ENCODE measurements at places on chromosomes 7 and 10.

DNA sequence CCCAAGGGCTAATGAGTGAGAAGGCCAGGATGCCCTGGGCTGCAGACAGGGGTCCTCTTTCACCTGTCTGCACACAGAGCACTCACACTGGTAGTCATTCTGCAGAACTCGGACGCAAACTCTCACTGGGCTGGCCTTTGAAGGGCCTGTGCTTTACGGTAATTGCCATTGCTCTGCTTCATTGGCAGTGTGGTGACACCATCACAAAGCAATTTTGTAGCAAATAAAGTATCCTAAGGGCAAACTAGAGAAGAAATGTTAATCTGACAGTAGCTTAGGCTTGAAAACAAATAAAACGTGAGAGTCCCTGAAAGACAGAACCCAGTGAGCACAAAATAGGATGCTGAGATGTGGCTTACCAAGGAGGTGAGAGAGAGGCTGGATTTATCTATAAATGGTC, 30.6 kb upstream of the FIGNL1 start:
- DNase-seq: no peak

GRCh38 chr7:45402480-45403218, 171.5 kb upstream of the ADCY1 start:
- no peak for DNase-seq

DNA sequence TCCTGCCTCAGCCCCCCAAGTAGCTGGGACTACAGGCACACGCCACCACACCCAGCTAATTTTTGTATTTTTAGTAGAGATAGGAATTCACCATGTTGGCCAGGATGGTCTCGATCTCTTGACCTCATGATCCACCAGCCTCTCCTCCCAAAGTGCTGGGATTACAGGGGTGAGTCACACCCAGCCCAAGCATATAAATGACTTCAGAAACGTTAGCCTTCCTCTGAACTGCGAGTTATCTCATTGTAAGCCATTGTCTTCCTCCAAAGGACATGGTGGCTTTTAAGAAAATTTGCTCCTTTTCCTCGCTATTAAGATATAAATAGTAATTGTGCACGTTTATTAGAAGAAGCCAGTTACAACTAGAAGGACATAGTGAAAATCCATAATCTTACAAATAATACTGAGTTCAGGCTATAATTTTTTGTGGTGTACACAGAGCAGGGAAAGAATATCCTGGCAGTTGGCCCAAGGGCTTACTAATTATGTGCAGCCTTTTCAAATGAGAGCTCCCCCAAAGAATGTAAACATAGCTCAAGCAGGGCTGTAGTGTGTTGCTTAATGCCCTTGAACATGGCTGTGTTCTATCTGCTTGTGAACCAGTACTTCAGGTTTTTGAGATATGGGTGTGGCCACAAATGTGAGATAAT, 495.8 kb downstream of the PARD3 start:
- no peak for DNase-seq

DNA sequence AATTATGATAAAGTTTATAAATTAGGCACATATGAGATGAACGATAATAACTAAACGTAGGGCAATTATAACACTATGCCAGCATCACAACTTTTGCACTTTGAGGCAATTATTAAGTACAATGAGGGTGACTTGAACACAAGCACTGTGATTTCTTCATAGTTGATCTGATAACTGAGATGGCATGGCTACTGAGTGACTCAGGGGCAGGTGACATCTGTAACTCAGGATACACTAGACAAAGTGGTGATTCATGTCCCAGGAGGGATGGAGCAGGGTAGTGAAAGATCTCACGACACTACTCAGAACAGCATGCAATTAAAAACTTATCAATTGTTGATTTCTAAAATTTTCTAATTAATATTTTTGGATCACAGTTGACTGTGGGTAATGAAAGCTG, 98.3 kb upstream of the ARHGAP21 start:
- DNase-seq: no peak

- DNase-seq: no peak
These were observed 129.8 kb downstream of the BAMBI start for GRCh38 chr10:28806951-28807759.

GRCh38 chr10:61764486-61764885, 101.8 kb downstream of the CABCOCO1 start:
- DNase-seq: no peak

- DNase-seq: no peak
These were observed 32.2 kb upstream of the EXOC6 start for GRCh38 chr10:92816091-92816531.

Data from sciatic nerve (tissue), 2 donors.